SJSA1 (cell line): ENCODE measurements at places on chromosomes 1 and 21.

DNA sequence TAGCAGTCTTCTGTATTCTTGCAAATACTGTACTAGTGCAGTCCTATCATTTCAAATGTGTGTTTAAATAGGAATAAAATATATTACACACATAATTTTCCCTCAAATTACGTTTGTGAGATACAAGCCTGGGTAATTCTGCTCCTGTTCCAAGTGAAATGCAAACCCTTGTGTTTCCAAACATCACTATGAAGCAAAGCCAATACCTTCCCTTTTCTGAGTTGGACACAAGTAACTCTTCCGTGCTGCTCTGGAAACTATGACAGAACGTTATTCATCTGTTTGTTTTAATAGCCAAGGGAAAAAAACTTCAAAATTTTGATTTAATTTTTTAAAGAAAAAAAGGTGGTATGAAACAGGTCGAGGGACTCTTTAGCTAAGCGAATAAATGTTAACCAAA, 73.7 kb upstream of the UBE2U start:
- DNase-seq: no peak

- DNase-seq: no peak
Observed at GRCh38 chr1:31221072-31221471, 18.6 kb downstream of the NKAIN1 start.

- no peak for DNase-seq
Observed at GRCh38 chr1:64343823-64344190, 126.1 kb upstream of the CACHD1 start.

DNA sequence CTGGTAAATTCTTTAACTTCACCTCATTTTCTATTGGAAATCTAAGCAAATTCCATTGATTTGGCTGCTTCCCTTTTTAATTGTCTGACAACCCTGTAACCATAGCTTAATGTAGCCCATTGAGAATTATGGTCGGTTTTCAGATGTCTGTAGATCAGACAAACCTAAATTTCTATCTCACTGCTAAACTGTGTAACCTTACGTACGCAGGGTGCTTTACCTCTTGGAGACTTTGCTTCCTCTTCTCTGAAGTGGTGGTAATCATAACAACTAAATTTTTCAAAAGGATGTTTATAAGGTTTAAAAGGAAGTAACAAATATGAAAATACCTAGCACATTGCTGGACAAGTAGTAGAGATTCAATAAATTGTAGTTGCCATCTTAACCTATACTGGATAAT, 25.9 kb downstream of the IFNAR1 start:
- DNase-seq: no peak

DNA sequence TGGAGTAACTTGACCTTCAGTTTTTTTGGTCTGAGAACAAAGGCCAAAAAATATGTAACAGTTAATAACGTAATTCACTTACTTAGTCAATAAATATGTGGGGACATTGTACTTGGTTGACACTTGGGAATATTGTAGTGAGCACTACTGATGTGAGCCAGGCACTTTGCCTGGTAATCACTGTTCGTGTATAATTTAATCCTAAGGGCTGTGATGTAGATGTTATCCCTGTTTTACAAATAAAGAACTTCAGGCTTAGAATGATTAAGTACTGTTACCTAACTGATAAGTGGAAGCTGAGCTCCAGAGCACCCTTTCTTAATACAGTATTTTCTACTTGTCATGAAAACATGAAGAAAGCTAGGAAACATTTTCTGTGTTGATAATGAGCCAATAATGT, 28.0 kb downstream of the PTBP2 start:
- no peak for DNase-seq

GRCh38 chr1:6270401-6270800, 9.5 kb upstream of the GPR153 start:
- DNase-seq: no peak

GRCh38 chr1:110717179-110717578, 42.4 kb upstream of the KCNA3 start:
- DNase-seq: no peak

DNA sequence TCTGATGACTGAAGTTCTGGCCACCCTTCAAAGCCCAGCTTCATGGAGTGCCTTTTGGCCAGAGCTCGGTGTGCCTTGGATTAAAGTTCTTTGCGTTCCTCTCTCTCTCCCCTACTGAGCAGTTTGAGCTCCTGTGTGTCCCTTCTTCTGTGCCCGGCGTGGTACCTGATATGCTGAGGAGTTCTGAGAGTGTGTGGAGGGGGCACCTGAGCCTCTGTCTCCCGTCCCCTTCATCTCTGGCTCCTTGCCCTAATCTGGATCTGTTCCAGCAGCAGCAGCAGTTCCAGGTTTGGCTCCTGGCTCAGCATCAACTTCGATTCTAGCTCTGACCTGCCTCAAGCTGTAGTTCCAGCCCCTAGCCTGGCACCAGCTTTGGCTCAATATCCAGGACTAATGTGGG, 25.1 kb upstream of the MYCL start:
- DNase-seq: no peak

GRCh38 chr1:116806245-116806644, 52.0 kb downstream of the CD2 start:
- DNase-seq: no peak

GRCh38 chr1:171663854-171664575, 11.5 kb upstream of the MYOC start:
- DNase-seq: no peak

GRCh38 chr1:15349133-15349532, 60.6 kb upstream of the EFHD2 start:
- no peak for DNase-seq

DNA sequence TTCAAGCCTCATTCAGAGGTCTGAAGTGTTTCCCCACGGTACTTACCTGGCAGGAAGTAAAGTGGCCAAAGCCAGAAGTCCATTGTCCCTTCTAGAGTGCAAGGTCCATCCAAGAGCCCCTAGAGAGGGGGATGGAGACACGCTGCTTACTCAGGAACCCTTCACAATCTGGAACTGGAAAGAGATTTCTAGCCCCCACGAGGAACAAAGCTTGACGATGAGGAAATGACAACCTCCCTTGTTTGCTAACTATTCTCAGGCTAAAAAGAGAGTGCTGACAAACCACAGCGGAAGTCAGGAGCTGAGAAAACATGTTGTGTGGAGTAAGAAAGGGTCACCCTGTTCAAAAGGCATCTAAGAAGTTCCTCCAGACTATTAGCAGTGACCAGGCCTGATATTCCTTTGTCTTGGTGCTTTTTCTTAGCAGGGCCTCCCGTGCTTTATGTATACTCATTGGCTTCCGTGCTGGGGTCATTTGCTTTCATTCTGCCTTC, at the start of gene FCMR:
Gene FCMR (minus strand): TSS at position 170 of the 494 bp plus-strand sequence. CDS start 87 bp downstream, at position 83.
- DNase-seq: no peak
